ENCODE measurements at places on chromosomes 5 and 9.

GRCh38 chr5:38032149-38032548, 192.3 kb upstream of the GDNF start:
- no peak for DNase-seq

GRCh38 chr5:32490972-32491557, 46.5 kb upstream of the ZFR start:
- DNase-seq = no peak

- DNase-seq = no peak
Observed at GRCh38 chr5:311963-312362, 9.6 kb upstream of the AHRR start.

DNA sequence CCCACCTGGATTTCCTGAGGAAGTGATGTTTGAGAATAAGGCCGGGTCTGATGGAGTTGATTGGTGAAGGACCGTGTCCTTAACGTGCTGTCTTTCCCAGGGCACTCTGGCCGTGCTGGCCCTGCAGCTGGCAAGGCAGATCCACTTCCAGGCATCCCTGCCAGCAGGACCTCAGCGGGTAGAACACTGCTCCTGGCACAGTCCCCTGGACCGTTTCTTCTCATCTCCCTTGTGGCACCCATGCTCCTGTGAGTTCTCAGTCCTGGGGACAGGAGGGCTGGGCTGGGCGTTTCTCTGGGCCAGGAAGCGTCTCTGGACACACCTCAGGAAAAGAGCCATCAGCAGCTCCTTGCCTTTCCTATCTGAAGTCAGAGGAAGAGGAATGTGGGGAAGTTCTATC, 4.4 kb downstream of the DELE1 start:
- no peak for DNase-seq

Data from brain (organoid and tissue), 16 donors.